ENCODE measurements at places on chromosomes 5 and 9. TPM values are rescaled to one million over a fixed set of nuclear protein-coding genes. Genes with fewer than 3 reads are reported as not detected.

Gene SLC36A3
- under 0.01 TPM for polyA plus RNA-seq

Gene IL7R
- 167 TPM for polyA plus RNA-seq

Gene SPATA31A3
- not detected for polyA plus RNA-seq

Gene PCDHA5
- polyA plus RNA-seq: 0.02 TPM

Gene TMEM171
- 0.62 TPM for polyA plus RNA-seq

GRCh38 chr5:9239071-9239470, 306.8 kb downstream of the SEMA5A start:
- H3K36me3 ChIP-seq: no peaks in the 10 kb centered on the region
- DNase-seq: no peak
- no peaks in the 10 kb centered on the region for H3K27me3 ChIP-seq
- no peak overlapping the region for H3K27ac ChIP-seq
- no peaks in the 10 kb centered on the region for H3K4me1 ChIP-seq
- H3K4me3 ChIP-seq: no peak overlapping the region

DNA sequence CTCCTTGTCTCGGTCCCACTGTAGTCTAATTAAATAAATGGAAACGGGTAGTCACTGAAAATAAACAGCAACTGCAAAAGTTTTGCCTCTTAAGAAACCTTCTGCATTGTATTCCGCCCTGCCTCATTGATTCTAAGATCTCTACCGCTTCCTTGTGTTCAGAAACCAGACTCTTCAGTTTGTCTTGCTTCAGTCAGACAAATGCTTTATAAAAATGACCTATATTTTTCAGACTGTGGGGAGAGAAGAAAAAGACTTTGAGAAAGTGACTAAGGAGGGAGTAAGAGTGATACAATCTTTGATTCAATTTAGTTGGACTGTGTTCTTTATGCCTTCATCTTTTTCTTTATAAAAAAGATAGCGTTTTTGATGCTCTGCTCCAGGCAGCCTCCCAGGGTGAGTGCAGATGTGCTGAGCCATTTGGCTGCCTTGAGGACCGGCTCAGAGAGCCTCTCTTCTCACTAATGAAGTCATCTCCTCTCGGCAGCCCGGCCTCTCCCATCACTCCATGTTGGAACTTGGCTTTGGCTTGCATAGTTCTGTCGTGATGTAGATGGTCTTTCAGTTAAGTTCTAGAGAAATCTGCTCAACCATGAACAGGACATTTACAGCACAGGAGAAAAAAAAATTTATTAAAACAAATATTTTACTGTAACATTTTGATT, 4.0 kb upstream of the VCAN start:
- H3K36me3 ChIP-seq: no peaks in the 10 kb centered on the region
- H3K27ac ChIP-seq: no peak overlapping the region
- DNase-seq: no peak
- H3K4me3 ChIP-seq: no peak overlapping the region
- H3K27me3 ChIP-seq: peaks cover 62% of the 10 kb centered on the region

GRCh38 chr5:154721481-154722058, 33.6 kb upstream of the LARP1 start:
- H3K4me1 ChIP-seq: no peaks in the 10 kb centered on the region
- no peak for DNase-seq
- H3K36me3 ChIP-seq: no peaks in the 10 kb centered on the region
- H3K4me3 ChIP-seq: no peak overlapping the region
- no peaks in the 10 kb centered on the region for H3K27me3 ChIP-seq

DNA sequence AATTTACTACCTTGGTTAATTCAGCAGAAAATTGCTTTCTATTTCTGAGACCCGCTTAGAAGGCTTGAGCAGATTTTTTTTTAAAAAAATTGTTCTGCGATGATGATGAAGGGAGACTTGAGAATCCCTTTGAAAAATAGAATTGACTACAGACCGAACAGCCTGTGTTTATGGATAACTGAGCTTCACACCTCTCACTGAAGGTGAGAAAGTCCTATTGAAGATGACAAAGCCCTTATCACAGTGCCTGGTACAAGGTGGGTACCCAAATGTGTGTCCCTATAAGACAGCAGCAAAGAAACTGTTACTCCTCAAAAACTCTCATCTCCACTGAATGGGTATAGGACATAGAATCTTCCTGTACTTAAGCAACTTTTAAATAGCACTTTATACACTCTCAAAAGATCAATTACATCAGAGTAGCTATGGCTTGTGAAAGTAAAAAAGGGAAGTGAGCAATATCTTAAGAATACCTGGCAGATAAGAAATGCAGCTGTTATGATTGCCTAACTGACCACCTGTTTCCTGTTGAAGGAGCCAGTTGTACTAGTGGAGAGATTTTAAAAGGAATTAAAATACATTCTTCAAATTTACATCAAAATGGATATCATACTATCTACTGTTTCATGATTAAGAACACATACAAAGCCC, 419.7 kb downstream of the CHSY3 start:
- no peaks in the 10 kb centered on the region for H3K4me1 ChIP-seq
- no peak for DNase-seq
- no peak overlapping the region for H3K27ac ChIP-seq
- H3K27me3 ChIP-seq: no peaks in the 10 kb centered on the region
- H3K4me3 ChIP-seq: no peak overlapping the region
- no peaks in the 10 kb centered on the region for H3K36me3 ChIP-seq
